ENCODE measurements at places on chromosomes 12 and 14.

GRCh38 chr12:132245521-132246101 is 83.8 kb downstream of the GALNT9 start:
- DNase-seq, result no peak

- no peak for DNase-seq
These were observed 30.2 kb upstream of the SRGAP1 start for GRCh38 chr12:63814146-63814772.

- no peak for DNase-seq
These were observed 43.3 kb downstream of the TSPAN11 start for GRCh38 chr12:30969606-30970395.

DNA sequence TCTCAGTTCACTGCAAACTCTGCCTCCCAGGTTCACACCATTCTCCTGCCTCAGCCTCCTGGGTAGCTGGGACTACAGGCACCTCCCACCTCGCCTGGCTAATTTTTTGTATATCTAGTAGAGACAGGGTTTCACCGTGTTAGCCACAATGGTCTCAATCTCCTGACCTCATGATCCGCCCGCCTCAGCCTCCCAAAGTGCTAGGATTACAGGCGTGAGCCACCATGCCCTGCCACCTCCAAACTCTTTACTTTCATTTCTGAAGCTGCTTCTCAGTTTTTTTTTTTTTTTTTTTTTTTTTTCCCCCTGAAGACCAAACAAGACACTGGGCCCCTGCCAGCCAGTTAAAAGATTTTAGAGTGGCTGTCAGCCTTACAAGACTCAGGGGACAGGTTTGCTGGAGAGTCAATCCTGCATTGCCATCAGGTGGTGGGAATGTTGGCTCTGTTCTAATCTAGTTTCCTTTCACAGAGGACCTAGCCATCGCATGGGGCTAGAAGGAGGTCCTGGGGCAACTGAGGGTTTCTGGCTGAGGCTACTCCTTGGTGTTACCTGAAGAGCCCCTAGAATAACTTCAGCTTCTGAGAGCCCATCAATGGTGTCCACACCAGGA is 37.4 kb upstream of the HIGD1C start:
- DNase-seq, result no peak

- DNase-seq, result no peak
These were observed 99.0 kb downstream of the STAB2 start for GRCh38 chr12:103686026-103686425.

DNA sequence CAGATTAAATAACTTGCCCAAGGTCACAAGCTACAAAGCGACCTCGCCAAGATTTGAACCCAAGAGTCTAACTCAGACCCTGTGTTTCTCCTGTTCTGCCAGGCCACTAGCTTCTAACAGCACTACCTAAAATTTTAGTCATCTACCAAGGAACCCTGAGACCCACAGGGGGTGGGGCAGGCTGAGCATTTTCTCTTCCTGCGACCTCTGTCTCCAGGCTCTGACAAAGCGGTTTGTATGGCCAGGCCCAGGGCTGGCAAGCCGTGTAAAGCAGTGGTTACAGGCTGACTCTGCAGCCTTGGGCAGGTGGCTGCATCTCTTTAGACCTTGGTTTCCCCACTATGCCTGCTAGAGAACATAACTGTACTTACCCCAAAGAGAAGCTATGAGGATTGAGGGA is 5.3 kb downstream of the VDR start:
- DNase-seq, result no peak

All from NCI-H2107 (cell line).